ENCODE measurements at places on chromosomes 2 and 18.

DNA sequence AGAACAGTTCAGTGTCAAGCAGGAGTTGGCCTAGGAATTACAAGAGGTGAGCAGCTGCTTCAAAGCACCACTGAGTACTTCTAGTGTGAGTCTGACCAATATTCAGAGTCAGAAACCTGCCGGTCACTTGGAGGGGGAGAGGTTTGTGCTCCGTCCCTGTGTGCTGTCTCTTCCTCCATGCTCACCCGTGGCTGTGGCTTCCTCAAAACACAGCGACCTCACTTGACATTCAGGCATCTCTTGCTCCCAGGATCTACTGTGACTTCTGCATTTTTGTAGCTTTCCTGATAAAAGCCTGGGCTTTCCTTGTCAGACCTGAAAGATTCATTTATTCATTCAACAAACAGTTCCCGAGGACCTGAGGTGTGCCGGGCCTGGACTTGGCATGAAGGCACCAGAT lies 32.9 kb downstream of the TPRKB start:
- no peak for DNase-seq

GRCh38 chr18:74281980-74282754 lies 9.6 kb downstream of the CYB5A start:
- peak; percentile 43 for DNase-seq

GRCh38 chr2:149601141-149601796 lies 13.7 kb upstream of the MMADHC start:
- DNase-seq: peak; percentile 57

DNA sequence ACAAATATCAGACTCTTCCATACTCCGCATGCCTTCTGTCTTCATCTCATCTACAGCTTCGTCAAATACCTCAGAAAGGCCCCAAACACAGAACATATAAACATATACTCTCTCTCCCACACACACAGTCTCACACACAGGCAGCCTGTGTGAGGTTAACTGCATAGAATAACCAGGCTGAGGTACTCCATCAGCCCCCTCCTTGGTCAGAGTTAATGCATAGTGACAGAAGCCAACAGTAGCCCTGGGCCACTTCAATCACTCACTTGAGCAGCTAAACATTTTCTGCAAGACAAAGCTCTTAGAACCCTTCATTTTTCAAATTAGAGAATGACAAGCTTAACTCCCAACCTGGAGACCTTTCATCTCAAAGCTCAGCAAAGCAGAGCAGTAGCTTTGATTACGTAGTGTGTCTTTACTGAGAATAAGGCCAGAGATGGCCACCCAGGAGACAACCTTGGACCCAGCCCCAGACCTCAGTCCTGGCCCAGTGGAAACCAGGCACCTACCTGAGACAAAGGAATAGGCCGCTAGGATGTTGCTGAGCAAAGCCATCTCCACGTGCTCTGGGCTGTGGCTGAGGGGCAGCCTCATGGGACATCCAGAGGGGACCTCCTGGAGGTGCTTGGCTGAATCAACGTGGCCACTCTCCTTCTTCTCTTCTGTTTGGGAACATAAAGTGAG lies 43.0 kb downstream of the EVA1A start:
- no peak for DNase-seq

GRCh38 chr2:113175736-113176695 lies 2.2 kb downstream of the PSD4 start:
- DNase-seq: no peak

Data from epithelial cell of esophagus (primary cell).